NCI-H1930 (cell line): ENCODE measurements at places on chromosomes 6 and 20.

- DNase-seq, result no peak
Observed at GRCh38 chr6:35719830-35720733, 16.8 kb upstream of the ARMC12 start.

DNA sequence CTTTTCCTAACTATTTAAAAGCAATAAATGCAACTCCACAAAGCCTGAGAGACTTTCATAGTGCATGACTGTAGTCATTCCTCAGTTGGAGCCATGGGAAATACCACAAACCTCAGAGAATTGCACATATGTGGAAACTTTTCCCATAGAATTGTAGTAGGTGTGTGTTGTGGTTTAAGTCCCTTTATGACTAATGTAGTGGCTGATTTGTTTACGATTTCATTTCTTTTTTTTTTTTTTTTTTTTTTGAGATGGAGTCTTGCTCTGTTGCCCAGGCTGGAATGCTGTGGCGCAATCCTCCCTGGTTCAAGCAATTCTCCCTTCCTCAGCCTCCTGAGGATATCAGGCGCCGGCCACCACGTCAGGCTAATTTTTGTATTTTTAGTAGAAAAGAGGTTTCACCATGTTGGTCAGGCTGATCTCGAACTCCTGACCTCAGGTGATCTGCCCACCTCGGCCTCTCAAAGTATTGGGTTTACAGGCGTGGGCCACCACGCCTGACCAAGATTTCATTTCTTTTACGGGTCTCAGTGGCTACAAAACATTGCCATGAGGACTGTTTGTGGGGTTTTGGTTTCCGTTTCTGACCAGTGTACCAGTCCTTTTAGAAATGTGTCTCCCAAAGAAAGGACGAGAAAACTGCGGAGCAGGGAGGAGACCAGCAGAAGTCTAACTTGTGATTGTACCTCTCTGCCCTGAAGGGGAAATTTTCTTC lies 212.1 kb upstream of the MARCKS start:
- no peak for DNase-seq

- no peak for DNase-seq
Observed at GRCh38 chr6:35141007-35141655, at the start of gene TCP11. Gene TCP11, minus strand, starts transcription at chr6:35141339. Its CDS starts 469 bp downstream, at chr6:35140870.

DNA sequence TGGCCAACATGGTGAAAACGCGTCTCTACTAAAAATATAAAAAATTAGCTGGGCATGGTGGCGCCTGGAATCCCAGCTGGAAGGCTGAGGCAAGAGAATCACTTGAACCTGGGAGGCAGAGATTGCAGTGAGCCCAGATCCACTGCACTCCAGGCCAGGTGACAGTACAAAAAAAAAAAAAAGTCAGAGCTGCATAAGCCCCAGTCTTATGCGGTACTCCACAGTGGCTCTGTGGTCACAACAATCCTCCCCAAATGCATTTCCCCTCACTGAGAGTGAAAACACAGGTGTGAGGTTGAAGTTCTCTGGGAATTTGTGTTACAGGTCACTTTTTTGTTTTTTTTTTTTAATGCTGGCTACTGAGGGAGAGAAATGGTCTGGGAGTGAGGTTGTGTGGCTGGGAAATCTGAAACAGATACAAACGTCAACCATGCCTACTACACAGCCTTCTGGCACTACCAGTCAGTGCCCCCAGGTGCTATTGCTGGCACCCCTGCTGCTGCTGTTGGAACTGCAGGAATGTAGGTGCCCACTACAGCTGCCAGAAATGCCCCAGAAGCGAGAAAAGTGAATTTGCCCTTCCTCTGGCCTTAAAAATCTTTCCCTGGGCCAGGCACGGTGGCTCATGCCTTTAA lies 5.7 kb downstream of the MRPS26 start:
- no peak for DNase-seq

GRCh38 chr20:60700728-60701127 lies 551.3 kb upstream of the CDH4 start:
- no peak for DNase-seq

- no peak for DNase-seq
Observed at GRCh38 chr6:33252759-33253158, 18.9 kb downstream of the VPS52 start.

GRCh38 chr6:142372348-142372747 lies 70.5 kb downstream of the ADGRG6 start:
- no peak for DNase-seq

GRCh38 chr6:150250826-150251225 lies 108.0 kb downstream of the PPP1R14C start:
- no peak for DNase-seq

DNA sequence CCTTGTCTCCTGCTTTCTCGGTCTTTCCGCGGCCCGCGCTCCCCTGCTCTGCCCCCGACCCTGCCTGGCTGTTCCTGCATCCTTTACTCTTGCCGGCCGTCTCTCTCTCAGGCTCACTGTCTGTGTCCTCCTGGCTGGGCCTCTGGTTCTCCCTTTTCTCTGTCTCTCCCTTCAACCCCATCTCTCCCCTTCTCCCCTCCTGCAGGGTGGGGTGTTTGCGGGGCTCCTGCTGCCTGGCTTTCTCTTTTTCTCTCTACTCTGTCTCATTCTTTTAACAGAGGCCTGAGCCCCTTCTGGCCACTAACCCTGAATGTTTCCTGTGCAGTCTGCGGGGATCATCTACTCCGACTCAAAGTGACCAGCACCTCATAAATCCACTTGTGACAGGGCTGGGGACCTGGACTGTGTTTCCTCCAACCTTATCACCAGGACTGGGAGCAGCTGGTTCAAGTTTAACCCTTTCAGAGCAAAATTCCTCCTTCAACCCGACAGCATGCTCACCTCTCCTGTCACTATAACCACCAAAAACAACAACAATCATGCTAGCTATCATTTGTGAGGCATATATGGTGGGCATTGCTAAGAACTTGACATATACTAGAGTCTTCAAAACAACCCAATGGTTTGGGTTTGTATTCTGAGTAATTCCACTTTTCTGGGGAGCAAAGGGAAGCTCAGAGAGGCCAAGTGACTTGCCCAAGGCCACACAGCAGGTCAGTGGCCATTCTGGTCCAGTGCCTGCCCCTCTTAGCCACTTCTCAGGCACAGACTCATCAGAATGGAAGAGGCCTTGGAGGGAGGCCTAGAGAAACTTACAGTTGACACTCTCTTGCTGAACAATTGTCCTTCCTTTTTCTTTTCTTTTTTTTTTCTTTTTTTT lies 811 bp upstream of the RSPO4 start:
- DNase-seq, result no peak

- no peak for DNase-seq
Observed at GRCh38 chr6:54026652-54027400, 84.4 kb upstream of the MLIP start.

GRCh38 chr6:8879334-8879733 lies 444.0 kb upstream of the SLC35B3 start:
- no peak for DNase-seq

DNA sequence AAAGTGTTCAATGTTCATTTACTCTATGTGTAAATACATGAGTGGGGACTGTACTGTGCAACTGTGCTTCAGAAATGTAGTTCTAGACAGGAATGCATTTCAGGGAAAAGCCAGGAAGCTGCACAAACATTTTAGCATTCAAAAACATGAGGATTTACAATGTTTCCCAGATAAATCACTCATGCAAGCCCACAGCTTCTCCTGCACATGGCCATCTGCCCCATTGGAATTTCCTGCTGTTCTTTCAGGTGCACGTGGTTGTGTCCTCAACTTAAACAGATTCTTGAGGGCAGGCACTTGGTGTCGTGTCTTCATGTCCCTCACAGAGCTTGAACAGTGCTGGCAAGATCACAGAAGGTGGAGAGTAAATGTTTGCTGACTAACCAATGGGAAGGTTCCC lies 101.5 kb downstream of the UNC5CL start:
- DNase-seq, result no peak

DNA sequence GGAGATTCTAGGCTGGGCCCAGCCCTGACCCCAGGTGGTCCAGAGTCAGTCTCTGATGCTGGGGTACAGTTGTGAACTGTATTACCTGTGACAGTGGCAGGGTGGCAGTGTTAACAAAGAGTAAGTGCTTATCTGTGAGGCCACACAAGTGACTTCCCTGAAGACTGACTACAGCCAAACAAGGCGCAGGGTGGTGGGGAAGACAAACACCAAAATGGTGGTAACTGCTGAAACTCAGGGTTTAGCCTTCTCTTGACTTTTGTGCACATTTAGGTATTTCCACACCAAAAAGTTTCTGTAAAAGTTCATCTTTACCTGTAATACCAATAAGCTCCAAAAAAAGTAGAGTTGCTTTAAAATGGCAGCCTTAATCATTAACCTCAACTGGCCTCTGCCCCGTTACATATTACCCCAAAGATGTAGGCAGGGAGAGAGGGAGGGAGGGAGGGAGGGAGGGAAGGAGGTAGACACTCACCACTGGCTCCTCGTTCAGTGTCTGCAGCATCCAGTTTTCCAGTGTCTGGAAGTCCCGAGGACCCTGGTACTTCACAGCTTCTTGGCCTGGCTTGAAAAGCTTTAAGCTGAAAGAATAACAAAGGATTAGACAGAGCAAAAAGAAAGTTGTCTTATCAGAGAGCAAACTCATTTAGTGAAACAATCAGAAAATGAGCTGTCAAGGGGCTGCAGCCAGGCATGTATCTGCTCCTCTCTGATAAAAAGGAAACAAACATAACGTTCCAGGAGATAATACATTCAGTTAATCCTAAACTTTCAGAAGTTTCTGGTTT lies 11.3 kb downstream of the TXNDC5 start:
- no peak for DNase-seq

DNA sequence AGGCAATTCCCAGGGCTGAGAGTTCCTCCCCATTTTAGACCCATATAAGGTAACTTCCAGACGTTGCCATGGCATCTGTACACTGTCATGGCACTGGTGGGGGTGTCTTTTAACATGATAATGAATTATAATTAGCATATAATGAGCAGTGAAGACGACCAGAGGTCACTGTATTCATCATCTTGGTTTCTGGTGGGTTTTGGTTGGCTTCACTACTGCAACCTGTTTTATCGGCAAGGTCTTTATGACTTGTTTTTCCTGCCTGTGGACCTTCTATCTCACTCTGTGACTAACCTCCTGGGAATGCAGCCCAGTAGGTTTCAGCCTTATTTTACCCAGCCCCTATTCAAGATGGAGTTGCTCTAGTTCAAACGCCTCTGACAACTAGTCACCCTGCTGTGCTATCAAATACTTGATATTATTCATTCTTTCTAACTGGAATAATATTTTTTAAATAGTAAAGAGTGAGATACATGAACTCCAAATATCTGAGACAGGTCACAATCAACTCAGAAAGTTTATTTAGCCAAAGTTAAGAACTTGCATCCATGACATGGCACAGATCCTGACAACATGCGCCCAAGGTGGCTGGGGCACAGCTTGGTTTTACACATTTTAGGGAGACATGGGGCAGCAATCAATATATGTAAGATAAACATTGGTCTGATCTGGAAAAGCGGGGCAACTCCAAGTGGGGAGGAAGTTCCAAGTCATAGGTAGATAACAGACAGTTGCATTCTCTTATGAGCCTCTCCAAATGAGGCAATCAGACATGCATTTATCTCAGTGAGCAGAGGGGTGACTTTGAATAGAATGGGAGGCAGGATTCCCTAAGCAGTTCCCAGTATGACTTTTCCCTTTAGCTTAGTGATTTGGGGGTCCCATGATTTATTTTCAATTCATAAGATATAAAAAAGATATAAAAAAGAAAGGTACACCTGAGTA lies 1.2 kb upstream of the UFL1 start:
- no peak for DNase-seq

- DNase-seq, result no peak
Observed at GRCh38 chr20:5781798-5782750, 31.9 kb downstream of the SHLD1 start.

- no peak for DNase-seq
Observed at GRCh38 chr20:17960927-17961586, 7.5 kb downstream of the SNX5 start.
